ENCODE measurements at places on chromosomes 1 and 21.

- no peak for DNase-seq
These were observed 442.9 kb upstream of the NEGR1 start for GRCh38 chr1:72724951-72725861.

DNA sequence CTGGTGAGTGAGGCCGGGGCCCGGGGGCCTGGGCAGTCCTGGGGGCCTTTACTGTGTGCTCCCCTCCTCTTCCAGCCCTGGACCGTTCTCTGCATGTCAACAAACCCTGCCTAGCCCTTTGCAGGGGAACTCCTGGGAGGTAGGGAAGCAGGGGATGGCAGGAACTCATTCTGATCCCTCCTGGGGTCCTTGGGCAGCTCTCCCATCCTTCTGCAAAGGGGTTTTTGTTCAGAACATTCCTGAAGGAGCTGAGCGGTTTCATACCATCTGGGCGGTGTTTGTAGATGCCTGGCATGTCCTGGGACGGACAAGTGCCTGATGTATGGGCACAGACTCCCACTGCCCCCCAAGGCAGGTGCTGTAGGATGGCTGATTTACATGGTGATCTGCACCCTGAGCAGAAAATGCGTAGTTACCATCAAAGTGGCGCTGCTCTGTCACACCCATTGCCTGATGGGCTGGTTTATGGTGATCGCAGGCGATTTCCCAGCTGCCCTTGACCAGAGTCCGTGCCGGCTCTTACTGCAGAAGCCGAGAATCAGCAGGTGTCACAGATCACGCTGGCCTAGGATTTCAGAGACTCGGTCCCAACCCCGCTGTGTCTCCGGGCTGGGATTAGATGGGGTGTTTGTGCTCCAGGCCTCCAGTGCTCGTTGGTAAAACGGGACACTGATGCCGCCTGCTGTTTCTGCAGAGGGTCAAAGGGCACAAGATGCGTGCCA, 71.6 kb upstream of the TRAPPC10 start:
- no peak for DNase-seq

- DNase-seq: no peak
These were observed 41.1 kb downstream of the SLC9A1 start for GRCh38 chr1:27113861-27114260.

DNA sequence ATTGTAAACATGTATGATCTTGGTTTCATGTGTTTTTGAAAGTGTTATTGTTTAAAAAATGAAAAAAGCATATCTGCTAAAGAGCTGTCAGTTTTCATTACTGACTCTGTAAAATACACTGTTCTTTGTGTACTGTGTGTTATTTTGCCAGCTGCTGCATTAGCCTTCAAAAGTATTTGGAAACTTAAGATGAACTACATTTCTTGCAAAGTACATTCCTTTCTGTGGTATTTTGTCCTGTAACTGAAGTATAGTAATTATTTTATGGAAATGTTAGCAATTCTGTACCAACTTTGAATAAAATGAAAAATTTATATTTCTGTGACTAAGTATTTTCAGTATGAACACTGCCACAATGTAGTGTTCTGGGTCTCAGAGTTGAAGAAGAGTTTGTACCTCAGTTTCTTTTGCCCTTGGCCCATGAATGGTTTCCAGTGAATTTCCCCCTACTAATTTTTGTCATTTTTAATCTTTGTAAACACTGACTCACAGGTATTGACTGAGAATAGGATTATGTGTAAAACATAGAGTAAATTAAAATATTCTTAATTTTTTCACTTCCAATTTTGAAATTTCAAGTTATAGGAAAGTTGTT, 32.7 kb downstream of the MRPS6 start:
- no peak for DNase-seq

- DNase-seq: no peak
These were observed 264.5 kb downstream of the MRPL39 start for GRCh38 chr21:25342816-25343215.

GRCh38 chr1:215228193-215228592, 145.7 kb downstream of the KCNK2 start:
- DNase-seq: no peak

DNA sequence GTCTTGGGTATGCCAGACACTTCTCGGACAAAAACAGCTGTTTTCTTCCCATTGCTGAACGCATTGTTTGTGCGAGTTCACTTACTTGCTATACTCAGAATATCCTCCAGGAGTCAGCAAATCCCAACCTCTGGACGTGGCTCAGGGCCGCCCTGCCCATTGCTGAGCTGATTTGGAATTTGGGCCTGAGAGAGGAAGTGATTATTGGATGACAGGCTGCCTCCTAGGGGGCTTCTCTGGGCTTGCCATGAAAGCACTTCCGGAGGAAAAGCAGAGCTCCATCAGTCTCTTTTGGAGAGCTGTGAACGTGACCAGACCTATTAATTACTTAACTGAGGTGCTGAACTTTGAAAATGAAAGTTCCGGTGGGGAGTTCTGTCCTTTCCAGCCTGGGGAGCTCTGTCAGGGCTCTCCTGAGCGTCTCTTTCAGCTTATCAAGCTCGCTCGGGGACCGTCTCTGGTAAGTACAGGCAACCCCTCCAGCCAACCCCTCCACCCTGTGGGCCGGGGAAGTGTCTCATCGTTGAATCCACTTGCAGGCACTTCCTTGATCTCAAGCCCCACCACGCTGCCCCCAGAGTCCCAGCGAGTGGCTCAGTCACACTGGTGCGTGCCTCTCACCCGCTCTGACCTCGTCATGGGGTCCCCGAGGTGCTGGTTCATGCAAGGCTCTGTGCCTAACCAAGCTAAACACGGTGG, 76.9 kb downstream of the CLIC6 start:
- peak; percentile 88 for DNase-seq

- DNase-seq: no peak
These were observed 222.8 kb downstream of the TPR start for GRCh38 chr1:186152227-186152619.

DNA sequence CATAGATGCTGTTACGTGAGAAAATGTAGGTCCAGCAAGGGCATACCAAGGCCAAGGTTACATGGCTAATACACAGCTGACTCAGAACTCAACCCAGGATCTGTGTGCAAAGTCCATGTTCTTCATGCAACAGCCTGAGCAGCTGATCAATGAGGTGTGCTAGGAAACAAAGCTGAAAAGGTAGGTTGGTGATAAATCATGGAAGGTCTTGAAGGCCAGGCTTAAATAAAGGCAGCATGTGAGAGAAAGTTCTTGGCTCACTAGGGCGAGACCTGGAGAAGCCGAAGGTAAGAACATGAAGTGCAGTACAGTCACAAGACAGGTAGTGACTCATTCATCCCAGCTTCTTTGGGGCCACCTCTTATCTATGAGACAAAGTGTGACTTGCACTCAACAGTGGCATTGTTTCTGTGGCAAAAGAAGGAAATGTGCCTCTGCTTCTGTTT, 33.4 kb downstream of the TLR5 start:
- DNase-seq: no peak

DNA sequence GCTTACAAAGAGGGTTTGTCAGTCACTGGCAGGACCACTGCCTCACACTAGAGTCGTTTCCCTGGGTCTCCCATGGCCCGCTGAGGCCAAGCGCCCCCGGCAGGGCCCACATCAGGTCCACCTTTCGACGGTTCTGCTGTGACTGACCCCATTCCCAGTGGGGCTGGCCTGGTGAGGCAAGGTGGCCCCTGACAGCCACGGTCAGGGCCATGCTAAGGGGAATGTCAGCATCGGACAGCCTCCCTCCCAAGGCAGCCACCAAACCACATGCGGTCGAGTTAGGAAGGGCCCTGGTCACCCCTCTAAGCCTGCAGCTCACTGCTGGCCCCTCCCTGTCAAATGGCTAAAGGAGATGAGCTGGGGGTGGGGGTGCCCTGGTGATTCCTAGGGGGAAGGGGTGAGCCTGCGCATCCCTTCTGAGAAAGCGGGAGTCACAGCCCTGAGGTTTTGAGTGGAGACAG, 2.9 kb upstream of the KIF17 start:
- DNase-seq: no peak

DNA sequence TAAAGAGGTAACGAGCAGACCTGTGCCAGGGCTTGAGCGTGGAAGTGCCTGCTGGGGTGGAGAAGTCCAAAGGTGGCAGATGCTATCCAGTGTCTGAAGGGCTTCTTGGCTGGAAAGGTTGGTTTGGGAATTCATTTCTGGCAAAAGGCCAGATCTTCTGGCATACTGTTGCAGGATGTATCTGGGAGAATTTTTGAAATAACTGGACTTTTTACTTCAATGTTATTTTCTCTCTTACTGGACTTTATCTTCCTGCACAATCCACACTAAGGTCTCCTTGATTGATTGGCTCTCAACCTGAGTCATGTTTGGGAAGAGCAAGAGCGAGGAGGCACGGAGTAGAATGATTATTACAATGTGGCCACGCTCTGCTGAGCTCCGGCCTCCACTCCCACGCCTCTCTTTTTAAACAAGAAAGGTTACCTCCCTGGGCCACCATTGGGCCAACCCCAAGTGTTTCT, 278.4 kb downstream of the TM2D1 start:
- no peak for DNase-seq
